ENCODE measurements at places on chromosomes 16 and 17.
A peak's percentile ranks its signal among the peaks of the same experiment; 100 is the strongest.

DNA sequence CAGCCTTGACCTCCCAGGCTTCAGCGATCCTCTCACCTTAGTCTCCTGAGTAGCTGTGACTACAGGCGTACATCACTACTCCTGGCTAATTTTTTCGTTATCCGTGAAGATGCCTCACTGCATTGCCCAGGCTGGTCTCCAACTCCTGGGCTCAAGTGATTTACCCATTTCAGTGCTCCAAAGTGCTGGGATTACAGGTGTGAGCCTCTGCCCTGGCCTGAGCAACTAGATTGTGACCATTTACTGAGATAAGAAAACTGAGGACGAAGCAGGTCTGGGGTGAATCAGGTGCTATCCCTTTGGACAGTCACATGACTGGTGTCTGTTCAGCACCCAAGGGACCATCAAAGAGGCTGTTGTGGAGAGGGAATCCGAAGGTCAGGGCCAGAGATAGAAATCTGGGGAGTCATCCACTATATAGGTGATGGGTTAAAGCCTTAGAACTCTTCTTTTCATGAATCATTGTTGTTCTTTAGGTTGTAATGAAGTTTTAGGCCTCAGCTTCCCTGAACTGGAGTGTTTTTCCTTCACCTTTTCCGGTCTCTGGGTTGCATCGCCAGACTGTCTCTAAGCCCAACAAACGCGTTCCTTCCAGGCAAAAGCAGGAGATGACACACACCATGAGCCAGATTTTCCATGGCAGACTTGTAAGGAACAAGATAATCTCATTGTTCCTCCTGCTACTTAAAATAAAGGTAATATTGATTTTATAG lies 62.5 kb downstream of the FTO start:
- no peak for DNase-seq

DNA sequence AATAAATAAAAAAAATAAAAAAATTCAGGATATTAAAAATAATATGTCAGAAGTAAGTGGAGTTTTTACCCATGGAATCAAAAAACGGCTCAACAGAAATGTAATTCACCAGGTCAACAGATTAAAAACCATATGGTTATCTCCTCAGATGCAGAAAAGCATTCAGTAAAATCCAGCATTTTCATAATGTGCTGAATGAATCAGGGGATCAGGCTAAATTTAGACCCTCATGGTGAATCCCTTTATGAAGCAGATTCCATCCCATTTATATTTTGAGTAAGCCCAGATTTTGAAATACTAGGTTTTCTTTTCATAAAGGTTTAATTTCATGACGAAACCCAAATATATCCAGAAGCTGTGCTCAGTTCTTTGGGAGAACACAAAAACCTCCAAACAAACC lies 84.4 kb downstream of the OR1D5 start:
- no peak for DNase-seq

GRCh38 chr17:66811683-66812054 lies 23.2 kb upstream of the CACNG5 start:
- DNase-seq, result no peak

DNA sequence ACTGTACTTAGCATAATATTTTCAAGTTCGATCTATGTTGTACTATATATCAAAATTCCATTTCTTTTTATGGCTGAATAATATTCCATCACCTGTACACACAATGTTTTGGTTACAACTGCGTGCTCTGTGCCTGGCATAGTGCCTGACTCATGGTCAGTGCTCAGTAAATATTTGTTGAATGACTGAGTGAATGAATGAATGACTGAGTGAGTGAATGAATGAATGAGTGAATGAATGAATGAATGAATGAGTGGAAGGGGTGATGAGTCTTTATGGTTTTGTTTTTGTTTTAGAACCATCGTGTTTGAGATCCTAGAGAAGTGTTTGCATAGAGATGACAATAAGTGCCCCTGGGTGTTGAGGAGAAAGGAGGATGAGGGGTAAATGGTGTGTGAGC lies 155.3 kb downstream of the MRM1 start:
- DNase-seq, result no peak

- DNase-seq, result no peak
These were observed 230.7 kb downstream of the MAF start for GRCh38 chr16:79369796-79370195.

DNA sequence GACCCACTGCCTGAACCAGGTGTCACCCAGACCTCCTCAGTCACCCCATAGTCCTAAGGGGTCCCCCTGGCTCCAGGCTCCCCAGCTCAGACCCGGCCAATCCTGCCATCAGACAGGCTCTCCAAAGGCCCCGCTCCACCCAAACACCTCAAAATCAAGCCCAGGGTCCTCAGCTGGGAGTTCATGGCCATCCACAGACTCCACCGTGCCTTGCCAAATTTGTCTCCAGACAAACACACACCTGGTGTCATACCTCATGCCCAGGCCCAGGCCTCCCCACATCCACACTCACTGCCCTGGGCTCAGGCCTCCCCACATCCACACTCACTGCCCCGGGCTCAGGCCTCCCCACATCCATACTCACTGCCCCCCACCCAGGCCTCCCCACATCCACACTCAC lies 12.5 kb downstream of the RPH3AL start:
- no peak for DNase-seq

GRCh38 chr16:54633943-54634362 lies 296.7 kb upstream of the IRX5 start:
- DNase-seq, result no peak

DNA sequence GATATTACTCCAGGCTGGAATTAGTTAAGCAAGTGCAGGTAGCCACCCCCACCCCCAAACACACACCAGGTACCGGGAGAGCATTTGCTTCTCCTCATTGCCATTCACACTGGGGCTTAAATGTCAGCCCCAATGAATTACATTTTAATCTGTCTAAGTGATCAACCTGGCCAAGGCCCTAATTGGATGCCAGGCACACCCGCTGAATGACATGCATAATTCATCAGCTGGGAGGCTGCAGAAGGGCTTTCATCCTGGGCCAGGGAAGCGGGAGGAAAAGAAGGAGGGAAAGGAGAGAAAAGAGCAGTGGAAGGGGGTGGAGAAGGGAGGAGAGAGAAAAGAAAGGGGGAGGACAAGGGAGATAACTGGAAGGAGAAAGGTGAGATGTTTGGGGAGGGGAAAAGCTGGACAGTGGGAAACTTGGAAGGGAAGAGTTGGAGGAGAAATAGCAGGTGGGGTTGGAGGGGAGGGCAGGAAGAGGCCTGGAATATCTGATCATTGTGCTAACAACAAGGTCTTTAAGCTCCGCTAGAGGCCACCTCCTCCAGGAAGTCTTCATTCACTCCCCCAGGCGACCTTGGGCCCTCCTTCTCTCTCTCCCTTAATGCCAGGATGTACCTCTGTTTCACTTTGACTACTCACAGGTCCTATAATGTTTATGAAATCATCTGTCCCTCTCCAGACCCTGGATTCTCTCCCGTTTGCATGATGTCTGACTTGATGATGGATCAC lies 40.1 kb upstream of the CES5A start:
- DNase-seq, result no peak

DNA sequence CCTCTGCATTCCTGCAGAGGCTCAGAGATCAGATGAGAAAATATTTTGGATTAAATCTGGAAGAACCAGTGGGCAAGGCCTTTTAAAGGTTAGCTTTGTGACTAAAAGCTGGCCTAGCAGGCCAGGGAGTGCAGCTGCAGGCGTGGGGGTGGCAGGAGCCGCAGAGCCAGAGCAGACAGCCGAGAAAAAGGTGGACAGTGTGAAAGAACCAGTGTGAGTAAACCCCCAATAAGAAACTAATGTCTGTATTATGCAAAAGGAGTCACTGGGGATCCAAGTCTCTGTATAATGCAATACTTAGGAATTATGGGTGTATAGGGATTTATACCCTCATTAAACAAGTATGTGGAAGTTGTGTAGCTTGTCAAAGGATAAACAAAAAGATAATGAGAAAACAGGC lies 21.4 kb upstream of the SPACA3 start:
- no peak for DNase-seq

GRCh38 chr16:59236804-59237458 lies 502.8 kb upstream of the GOT2 start:
- DNase-seq, result no peak

- no peak for DNase-seq
These were observed 512.4 kb downstream of the CDH13 start for GRCh38 chr16:83138976-83139690.

DNA sequence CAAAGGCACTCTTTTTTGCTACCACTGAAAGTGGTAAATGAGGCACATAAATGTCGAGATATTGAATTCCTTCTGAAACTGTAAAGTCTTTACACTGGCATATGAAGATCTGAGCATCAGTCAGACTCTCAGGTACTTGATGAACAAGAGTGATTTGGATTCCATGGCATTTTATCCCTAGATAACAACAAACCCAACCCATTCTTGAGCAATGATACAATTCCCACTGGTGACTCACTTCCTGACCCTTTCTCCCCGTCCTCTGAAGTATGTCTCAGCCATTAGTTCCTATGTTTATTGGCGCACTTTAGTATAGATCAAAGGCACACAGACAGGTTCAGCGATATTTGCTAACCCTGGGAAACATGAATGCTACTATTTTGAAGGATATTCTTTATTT lies 147.0 kb upstream of the RBFOX1 start:
- DNase-seq, result no peak

GRCh38 chr17:78211032-78211431 lies 3.0 kb upstream of the BIRC5 start:
- DNase-seq, result no peak

DNA sequence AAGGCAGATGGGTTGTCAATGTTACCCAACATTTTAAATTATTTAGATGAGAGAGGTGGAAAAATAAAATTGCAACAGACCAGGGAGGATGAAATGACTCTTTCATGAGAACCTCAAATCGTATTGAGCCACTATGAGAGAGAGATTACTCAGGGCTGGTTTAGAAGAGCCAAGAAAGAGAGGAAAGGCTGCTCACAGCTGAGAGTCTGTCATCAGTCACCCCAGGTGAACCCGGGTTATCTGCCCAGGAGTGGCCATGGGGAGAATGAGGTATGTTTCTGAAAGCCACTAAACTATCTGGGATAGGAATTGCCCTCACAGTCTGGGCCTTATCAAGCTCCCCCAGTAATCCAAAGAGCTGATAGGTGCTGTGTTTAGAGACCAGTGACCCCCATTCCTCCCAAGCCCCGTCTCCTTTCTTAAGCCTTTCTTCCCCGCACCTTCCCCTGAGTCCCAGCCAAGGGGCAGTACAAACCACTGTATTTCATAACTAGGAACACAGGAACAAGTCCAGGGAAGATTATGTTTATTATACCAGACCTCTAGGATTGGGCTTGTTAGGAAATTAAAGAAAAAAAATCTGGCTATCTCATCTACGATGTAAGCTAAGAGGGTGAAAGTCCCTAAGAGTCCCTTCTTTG lies 158.9 kb upstream of the NOL11 start:
- no peak for DNase-seq

GRCh38 chr17:62724398-62725146 lies 83.5 kb downstream of the MARCHF10 start:
- DNase-seq, result no peak

DNA sequence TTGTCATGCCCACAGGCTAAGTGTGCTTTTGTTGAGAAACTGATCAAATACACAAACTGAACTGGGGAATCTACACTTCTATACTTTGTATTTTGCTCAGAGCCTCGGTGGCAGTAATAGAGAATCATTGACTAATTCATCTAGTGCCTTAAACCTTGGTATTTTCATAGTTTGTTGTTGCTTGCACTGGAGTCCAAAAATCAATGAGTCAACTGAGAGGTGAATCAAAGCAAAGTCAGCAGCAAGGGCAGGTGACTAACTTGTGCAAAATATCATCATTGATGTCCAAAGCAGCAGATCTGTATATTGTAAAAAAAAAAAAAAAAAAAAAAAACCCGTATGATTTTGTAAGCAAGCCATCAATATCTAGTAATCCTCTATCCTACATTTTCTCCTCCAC lies 296.4 kb downstream of the MAP2K6 start:
- no peak for DNase-seq

- DNase-seq, result no peak
These were observed 3.4 kb downstream of the CTF1 start for GRCh38 chr16:30899794-30900193.

GRCh38 chr16:14180481-14180944 lies 109.4 kb downstream of the MRTFB start:
- DNase-seq, result no peak

DNA sequence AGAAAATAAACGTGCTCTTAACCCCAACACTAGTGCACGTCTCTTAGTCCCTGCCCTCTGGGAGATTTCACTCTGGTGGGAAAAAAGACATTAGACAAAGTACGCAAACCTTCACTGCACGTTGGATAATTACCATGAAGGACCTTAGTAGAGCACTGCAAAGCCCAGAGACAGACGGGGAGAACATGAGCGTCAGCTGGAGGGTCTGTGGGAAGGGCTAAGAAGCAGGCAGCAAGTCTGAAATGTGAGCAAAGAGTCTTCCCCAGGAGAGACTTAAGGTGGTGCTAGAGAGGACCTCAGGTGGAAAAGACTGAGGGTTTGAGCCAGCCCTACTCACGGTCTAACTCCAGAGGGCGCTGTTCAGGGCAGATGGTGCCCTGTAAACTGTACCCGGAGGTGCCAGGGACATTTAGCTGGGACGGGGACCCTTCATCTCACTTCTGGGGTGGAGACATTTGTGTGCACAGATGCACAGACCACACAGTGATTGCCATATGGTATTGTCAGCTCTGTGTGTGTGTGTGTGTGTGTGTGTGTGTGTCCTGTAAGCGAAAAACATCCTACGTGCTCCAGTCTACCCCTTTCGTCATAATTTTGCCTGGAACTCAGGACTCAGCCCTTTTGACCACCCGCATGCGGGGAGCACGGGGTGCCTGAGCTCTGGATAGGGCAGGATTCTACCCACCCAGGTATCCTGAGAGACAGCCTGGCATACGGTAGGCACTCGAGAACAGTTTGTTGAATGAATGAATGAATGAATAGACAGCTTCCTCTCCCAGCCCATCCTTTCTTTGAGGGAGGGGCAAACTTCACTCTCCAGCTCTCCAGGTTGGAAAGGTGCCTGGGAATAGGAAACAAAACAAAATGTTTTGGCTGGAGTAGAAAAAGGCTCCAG lies 10.1 kb upstream of the STAC2 start:
- DNase-seq, result peak; percentile 27

DNA sequence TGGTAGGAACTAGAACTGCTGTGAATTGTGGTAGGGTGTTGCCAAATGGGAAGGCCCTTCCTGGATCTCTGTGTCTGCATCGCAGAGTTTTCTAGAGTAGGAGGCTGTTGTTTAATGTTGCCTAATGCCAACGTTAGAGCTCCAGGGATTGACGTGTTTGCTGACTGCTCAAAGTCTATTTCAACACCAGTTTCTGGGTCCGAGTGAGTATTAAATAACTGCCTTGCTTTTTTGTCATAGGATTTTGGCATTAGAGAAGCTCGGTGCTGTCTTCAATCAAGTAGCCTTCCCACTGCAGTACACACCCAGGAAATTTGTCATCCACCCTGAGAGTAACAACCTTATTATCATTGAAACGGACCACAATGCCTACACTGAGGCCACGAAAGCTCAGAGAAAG lies 40.0 kb downstream of the SF3B3 start:
- DNase-seq, result no peak

DNA sequence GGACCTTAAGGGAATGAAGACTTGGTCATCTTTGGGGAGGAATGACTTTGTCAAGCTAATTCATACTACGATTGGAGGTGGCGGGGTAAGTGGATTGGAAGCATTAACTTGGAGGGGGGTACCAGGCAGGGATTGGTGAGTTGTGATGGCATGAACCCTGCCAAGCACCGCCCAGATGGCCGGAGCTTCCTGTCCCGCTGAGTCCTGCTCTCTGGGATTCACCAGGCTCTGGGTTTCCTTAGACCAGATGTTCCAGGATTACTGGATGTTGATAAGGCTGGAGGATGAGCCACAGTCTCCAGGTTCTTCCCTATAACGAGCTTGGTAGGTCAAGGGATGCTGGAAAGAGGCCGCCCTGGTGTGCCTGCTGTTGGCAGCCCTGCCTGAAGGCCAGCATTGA lies 154.9 kb downstream of the SDK2 start:
- DNase-seq, result no peak
